ENCODE measurements at places on chromosomes 5 and 9.

GRCh38 chr9:33446240-33446945, 1.0 kb downstream of the AQP3 start:
- DNase-seq: no peak

GRCh38 chr5:157157293-157157891, 8.7 kb downstream of the GARIN3 start:
- DNase-seq: no peak

DNA sequence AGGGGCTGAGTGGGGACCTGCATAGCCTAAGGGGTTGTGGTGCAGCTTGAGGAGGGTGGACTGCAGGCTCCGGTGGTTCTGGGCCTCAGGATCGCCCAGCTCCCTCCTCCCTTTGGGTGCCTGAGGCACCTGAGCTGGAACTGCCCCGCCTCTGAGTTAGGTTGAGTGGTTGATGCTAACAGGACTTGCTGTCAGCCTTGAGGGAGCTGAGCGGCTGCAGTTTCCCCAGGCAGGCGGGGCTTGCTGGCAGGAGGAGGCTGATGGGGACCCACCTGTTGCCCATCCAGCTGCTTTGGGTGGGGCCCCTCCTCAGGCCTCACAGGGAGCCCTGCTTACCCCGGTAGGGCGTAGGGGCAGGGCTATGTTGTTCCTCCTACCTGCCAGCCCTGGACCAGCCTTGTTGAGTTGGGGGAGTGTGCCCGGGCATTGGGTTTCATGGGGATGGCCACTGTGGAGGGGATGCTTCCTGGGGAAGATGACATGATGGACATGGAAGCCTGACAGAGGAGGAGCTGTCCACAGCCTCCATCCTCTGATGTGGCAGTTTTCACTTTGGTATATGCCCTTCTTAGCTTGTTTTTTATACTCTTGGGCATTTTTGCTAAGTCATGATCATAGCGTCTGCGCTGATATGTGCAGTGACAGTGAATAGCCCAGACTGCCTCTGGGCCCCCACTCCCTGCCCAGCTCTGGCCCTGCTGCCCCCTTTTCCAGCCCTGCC, 14.3 kb downstream of the WNK2 start:
- no peak for DNase-seq

DNA sequence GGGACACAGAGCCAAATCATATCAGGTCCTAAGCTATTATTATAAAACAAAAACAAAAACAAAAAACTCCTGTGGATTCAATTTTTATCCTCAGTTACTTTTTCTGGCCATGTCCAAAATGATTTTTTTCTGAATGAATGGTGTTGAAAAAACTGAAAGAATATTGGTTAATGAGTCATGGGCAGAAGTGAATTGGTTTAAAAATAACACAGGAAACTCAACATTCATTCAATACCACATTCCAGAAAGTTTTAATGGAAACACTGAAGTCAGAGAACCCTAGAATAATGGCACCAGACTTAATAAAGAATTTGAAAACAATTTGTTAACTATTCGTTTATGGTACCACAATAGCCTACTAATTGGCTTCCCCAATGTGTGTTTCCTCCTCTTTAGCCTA, 102.4 kb upstream of the CDH9 start:
- no peak for DNase-seq

DNA sequence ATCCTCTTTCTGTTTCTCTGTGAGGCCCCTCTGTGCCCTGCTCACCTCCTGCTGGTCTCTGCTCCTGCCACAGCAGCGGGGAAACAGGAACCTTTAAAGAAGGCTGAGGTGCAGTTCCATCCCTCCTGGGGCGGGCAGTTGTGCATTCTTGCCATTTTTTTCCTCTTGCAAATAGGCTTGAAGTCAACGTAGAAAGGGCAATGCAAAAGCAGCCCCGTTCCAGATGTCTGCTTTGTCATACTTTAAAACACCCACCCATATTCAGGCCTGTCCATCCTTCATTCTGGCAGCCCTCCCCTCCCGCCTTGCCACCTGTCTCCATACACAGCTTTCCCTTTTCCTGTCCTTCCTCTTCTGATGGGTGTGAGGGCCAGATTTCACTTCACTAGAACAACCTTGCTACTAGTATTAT, 65.4 kb upstream of the KLF9 start:
- DNase-seq: no peak

DNA sequence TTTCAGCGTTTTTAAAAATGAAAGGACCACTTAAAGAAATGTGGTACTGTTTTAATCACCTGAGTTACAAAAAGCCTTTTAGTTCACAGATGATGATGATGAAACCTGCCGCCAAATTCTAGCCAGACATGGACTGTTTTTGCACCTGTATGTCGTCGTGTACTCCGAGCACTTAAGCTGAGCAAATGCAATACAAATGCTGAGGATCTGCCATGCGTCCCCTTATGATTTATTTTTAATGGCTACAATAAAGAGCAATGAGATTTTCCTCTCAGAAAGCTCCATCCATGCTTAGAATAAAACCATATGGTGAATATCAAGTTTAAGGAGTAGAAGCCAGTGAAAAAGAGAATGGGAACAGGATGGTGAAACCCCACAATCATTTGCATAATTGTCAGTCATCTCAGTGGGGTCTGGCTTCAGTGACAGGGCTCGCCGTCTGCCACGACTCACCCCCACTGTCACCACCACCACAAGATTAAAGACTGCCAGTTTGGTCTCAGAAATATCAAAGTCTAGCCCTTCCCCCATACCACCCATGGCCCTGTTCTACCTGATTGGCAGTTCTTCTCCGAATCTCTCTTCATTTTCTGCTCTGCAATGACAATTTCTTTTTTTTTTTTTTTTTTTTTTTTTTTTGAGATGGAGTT, 159.9 kb downstream of the GOLPH3 start:
- no peak for DNase-seq

- no peak for DNase-seq
Measured at GRCh38 chr5:760363-761058, 24.0 kb downstream of the ZDHHC11B start.

GRCh38 chr9:9223175-9223574, 1389.6 kb downstream of the PTPRD start:
- no peak for DNase-seq

DNA sequence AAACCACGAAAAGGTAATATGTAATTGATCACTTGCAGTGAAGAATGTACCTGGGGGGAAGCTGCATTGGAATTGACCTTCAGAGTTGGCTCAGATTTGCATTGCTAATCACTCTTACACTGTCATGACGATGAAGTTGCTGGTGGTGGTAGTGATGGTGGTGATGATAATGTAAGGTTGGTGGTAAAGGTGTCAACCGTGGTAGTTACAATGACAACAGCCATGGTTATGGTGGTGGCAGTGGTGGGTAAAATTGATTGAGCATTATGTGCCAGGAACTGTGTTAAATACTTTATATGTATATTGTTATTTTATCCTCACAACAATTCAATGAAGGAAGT, 282.4 kb downstream of the NR3C1 start:
- DNase-seq: no peak

- no peak for DNase-seq
Measured at GRCh38 chr9:27519466-27520465, 4.3 kb upstream of the IFNK start.

DNA sequence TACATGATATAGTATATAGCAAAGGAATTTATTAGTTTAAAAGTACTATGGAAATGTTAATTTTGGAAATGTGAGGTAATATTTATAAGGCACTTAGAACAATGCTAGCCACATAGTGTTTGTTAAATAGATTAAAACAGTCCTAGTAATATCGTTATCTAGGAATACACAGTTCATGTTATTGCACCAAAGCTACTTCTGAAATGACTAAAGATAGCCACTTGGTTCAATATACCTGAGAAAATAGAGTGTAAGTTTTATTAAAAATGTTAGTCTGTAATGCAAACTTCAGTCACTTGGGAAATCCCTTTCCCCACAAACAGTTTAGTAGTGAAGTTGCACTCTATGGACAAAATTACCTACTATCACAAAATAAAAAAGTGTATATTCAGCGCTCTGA, 15.4 kb upstream of the F2R start:
- no peak for DNase-seq

DNA sequence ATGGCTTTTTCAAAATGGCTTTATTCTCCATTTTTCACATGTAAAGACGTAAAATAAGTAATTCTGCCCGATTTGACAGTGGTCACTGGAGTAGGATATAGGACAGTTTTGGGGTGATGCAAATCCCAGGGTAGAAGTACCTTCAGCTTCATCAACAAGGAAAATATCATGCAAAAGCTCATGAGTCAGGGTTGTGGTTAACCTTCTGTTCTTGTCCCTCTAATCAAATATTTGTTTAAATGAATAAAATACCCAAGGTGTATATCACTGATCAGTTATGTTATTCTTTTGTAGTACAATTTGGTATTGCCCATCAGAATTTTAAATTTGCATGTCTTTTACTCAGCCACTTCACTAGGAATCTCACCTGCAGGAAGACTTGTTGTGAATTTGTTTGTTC, 40.0 kb downstream of the FBXL7 start:
- no peak for DNase-seq

DNA sequence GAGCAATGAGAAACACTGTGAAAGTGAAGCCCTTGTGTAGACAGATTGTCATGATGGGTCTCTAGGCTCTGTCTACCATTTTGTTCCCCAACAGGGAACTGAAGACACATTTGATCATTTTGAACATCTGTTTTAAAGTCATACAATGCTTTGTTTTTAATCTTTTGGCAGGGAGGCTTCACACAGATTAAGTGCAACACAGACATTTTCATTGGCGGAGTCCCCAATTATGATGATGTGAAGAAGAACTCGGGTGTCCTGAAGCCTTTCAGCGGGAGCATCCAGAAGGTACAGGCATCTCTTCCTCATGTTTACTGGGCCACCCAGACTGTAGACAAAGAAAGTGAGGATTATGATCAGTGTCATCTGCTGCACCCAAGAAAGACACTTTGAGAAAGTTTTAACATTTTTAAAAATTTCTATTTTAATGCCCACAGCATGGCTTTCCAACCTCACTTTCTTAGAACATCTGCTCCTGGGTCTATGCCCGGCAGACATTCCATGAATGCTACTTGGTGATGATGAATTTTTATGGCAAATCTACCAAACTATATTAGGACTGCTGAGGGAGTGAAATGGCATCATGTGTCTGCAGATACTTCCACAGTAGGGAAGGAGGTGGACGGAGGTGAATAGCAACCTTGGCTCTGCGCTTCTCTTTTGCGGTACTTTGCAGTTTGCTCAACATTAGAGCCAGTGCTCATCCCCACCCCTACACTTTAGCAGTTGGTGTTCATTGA, 121.3 kb downstream of the LIFR start:
- no peak for DNase-seq

DNA sequence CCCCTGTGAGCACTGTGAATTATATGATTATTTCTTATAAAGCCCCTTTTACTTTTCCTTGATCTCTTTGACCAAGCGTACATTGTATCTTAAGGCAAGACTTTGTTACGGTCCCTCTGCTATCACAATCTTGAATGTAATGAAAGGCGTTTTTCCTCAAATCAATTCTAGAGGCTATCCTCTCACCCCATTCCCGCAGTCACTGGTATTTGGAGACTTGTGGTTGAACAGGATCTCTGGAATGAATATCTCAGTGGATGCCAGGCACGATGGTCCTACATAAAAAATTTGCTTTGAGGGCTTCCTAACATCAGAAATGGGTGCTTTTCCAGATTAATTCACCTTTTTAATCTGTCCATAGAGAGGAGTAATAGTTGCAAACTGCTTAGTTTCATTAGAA, 151.4 kb upstream of the PAPPA start:
- DNase-seq: no peak

DNA sequence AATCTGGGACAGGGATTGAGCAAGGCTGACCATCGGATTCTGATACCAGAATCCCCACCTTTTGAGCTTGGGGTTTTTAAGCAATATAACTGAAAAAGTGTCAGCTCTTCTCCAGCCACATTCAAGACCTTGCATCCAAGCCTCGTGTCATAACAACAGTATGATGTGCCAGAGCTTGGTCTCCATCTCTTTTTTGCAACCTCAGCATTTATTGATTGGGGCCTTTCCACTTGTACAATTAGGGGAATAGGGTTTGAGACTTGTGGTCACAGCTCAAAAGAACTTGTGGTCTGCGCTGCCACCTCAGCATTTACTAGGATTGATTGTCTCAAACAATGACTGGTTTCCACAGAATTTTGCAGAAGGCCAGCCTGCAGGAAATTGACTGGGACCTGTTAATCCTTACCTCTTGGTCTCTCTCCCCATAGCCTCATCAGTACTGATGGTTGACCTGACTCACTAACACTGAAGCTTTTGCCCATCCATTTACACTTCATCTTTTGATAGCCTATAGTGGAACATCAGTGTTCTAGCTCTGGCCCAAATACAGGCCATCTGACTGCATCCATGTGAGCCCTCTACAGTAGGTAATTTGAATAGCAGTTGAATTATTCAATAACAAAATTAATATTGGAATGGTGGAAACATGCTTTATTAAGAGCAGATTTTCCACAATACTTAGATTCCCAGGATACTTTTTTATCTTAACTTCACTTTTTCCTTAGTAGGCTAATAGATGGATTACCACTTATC, 381.6 kb upstream of the PRR16 start:
- DNase-seq: no peak

DNA sequence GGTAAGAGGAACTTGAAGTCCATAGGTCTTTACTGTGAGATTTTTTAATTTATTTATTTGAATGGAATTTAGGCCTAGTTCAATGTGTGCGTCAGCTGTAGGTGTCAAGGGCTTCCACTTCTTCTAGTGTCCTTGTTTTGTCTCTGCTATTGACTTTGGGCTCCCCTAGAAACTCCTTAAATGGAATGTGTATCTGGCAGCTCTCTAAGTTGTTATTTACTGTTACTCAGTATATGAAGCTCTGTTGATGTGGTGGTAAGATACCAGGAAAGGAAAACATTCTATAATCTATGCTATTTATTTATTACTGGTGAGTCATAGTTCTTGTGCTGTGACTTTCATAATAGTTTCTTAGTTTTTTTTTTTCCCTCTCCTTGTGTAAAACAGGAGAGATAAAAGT, 97.1 kb downstream of the GABRA1 start:
- no peak for DNase-seq

GRCh38 chr5:139182528-139183296, 15.5 kb downstream of the SIL1 start:
- DNase-seq: no peak

DNA sequence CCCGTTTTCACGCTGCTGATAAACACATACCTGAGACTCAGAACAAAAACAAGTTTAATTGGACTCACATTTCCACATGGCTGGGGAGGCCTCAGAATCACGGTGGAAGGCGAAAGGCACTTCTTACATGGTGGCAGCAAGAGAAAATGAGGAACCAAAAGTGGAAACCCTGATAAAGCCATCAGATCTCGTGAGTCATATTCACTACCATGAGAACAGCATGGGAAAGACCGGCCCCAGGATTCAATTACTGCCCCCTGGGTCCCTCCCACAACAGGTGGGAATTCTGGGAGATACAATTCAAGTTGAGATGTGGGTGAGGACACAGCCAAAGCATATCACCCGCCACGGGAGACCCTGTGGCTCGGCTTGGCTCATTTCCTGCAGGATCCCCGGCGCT, 20.2 kb downstream of the EXD3 start:
- DNase-seq: no peak

- no peak for DNase-seq
Measured at GRCh38 chr9:3946840-3947587, 352.9 kb downstream of the GLIS3 start.
